Psoas muscle (tissue), 8 donors: ENCODE measurements at places on chromosomes 7 and 10. TPM values are rescaled to one million over a fixed set of nuclear protein-coding genes. Genes with fewer than 3 reads are reported as not detected.

DNA sequence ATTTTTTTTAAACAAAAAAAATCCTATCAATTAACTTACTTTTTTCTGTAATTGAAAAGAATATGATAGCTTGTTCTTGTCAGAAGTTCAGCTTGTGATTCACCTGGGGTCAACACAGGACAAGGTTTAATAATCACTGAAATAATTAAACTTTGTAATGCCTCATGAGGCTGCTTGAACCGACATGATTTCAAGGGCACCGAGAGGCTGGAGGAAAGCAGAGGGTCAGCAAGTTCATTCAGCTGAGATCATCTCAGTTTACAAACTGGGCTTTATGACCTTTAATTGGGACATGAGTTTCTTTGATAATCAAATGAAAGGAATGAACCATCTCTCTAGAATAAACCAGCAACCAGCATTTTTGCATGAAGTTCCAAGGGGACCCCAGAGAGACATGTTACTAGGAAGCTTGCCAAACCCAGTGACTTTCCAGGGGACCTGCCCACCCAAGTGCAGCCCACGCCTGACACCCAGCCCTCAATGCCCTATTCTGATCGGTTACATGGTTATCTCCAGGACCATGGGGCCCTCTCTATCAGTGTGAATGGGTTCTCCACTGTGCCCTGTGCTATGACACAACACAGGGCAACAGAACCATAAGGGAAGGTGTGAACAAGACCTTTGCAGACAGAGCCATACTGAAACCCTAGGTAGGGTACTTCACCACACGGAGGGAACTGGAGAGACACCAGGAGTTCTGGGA, 7.8 kb upstream of the CYP3A4 start:
- no peak for DNase-seq

DNA sequence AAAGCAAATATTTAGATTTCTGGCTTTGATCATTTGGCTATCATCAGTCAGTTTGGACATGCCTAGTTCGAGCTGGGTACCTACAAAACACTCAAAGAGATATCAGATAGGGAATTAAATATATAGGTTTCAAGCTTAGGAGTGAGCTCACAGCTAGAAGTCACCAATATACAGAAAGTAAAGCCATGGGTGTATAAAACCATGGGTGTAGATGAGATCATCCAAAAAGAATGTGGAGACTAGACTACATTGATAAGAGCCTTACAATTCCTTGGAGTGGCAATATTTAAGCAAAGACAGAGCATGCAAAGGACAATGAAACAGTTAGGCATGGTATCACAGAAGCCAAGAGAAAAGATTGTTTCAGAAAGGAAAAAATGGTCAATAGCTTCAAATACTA, 7.2 kb upstream of the RALA start:
- no peak for DNase-seq

DNA sequence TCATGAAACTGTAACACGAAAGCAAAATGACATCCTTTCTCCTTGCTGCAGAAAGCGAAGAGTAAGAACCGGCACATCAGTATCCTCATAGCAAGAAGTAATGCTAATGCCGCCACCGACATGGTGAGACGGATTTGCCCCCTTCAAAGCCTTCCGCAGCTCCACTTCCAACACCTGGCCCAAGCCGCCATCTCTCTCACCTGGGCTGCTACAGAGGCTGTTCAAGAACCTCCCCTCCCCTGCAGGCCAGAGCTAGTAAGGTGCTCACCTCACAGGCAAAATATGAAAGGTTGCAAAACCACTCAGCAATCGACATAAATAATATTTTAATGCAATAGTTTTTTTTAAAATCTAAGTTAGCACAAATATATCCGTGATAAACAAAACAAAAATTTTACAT, 123.9 kb upstream of the FRMD4A start:
- no peak for DNase-seq

The GPR26 gene
- total RNA-seq, result not detected

The UNCX gene
- total RNA-seq, result not detected

- DNase-seq, result no peak
These were observed 79.1 kb downstream of the AASS start for GRCh38 chr7:122064971-122065370.

- no peak for DNase-seq
These were observed 147.0 kb downstream of the HBP1 start for GRCh38 chr7:107315716-107316220.

- DNase-seq, result no peak
These were observed 14.4 kb upstream of the RBM20 start for GRCh38 chr10:110629680-110630191.

The TMEM196 gene
- not detected for total RNA-seq

The HOXA10 gene
- 19.2 TPM for total RNA-seq

The LARP4B gene
- 66.6 TPM for total RNA-seq
